ENCODE measurements at places on chromosomes 12 and 14.
A peak's percentile ranks its signal among the peaks of the same experiment; 100 is the strongest.

- DNase-seq, result no peak
These were observed 9.0 kb upstream of the CPNE6 start for GRCh38 chr14:24062216-24062980.

DNA sequence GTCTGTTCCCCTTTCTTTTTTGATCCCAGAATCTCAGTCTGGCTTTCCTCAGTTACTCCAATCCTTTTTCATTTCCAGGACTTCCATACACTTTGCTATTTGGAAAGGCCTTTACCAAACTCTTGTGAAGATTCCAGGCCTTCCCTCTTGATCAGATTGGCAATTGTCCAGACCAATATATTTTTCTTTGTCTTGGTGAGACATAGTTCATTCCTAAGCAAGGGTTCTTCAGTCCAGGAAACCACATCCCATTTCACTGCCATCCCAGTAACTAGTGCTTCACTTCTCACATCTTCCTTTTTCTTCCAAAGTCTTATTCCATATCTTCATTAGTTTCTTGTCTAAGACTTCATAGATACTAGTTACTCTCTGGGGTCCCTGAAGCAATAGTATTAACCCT lies 2.1 kb upstream of the PTPRQ start:
- no peak for DNase-seq

DNA sequence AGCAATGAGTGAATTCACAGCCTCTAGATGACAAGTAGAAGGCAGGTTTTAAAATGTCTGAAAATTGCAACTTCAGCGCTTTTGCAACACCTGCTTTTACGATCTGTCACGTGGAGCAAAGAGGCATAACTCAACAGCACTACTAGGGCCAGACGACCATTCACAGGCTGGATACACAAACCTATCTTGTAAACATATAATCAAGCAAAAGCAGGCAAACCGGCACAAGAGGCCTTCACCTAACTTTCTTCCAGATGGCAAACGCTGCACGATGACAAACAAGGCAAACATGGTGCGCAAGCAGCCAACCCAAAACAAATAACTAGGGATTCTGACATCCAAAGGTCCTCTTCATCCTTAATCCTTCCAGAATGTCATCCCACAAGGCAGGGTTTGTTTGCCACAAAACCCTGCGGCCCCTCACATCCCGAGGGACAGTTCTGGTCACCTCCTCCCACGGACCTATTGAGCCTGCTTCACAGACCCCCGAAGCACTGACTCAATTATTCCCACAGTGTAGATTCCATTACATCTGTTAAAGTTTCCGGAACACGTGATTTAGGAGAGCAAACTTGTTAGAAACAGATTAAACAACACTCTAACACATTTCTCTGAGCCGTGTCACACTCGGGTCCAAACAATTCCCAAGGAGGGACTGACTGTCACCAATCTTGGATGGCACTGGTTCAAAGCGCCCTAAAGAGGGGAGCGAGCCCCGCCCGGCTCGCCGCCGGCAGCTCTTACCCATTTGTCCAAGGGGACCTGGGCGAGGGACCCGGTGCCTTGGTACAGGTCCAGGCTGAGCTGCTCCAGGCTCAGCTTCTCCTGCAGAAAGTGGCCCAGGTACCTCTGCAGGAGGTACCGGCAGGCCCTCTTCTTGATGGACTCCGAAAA lies 823 bp downstream of the ATG2B start:
- DNase-seq, result peak; percentile 43

DNA sequence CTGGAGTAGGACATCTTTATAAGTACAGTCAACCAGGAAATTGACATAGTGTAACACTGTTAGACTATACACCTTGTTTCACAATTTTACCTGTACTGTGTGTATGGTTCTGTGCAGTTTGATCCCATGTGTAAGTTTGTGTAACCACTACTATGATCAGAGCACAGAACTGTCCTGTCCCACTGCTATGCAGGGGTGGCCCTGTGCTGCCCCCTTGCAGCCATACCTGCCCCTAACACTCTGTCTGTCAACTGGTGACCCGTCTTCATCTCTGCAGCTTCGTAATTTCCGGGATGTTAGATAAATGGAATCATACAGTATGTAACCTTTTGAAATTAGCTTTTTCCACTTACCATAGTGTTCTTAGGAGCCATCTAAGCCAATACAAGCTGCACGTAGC lies 58.7 kb upstream of the RD3L start:
- DNase-seq, result no peak
